ENCODE measurements at places on chromosomes 1 and 21. TPM values are rescaled to one million over a fixed set of nuclear protein-coding genes. Genes with fewer than 3 reads are reported as not detected.

DNA sequence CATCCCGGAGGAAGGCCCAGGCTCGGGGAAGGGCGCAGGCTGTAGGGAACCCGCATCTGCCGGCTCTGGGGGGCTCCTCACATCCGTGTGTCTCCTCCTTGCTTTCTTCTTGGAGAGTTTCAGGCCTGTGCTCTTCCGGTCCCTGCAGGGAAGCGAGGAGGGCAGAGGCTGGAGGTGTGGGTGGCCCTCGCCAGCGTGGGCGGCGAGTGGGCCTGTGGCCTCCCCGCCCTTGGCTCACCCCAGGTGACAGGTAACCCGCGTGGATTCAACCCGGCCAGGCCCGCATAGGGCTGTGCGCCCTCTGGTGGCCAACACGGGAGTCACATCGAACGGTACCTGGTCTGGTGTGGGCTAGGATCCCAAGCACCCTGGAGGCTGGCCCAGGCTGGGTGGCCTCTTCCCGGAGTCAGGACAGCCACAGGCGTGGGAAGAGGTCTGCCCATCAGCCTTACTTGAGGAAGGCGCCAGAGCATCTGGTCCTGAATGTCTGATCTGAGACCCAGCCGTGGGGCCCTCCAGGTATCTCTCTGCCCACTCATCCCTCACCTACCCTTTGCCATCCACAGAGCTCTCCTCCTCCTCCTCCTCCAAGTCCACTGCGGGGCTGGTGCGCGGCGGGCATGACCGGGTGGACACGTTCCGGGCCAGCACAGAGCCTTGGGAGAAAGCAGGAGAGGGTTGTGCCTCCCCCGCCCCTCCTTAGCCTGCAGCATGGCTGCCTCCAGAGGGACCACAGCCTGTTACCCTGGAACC is 9.6 kb upstream of the TNFRSF25 start:
- DNase-seq: peak; percentile 57

- no peak for DNase-seq
Observed at GRCh38 chr21:45581322-45581712, 39.1 kb upstream of the SLC19A1 start.

GRCh38 chr1:152461544-152461943 is 47.5 kb upstream of the CRNN start:
- DNase-seq: peak; percentile 82

DNA sequence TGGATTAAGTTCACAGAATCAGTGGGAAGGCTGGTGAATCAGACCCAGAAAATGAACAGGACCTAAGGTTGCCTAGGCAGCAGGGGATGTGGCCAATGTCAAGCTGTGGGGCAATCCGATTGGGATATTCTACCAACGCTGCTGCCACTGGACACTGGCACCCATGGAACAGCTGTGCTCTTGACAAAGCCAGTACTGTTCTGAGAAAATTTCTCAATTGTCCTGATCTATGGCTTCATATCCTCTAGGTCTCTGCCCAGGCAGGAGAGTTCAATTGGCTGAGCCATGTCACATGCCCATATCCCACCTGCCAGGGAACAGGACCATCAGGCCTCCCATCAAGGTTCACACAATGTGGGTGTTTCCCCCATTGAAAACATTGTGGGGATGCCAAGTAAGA is 6.2 kb downstream of the TACSTD2 start:
- peak; percentile 31 for DNase-seq

DNA sequence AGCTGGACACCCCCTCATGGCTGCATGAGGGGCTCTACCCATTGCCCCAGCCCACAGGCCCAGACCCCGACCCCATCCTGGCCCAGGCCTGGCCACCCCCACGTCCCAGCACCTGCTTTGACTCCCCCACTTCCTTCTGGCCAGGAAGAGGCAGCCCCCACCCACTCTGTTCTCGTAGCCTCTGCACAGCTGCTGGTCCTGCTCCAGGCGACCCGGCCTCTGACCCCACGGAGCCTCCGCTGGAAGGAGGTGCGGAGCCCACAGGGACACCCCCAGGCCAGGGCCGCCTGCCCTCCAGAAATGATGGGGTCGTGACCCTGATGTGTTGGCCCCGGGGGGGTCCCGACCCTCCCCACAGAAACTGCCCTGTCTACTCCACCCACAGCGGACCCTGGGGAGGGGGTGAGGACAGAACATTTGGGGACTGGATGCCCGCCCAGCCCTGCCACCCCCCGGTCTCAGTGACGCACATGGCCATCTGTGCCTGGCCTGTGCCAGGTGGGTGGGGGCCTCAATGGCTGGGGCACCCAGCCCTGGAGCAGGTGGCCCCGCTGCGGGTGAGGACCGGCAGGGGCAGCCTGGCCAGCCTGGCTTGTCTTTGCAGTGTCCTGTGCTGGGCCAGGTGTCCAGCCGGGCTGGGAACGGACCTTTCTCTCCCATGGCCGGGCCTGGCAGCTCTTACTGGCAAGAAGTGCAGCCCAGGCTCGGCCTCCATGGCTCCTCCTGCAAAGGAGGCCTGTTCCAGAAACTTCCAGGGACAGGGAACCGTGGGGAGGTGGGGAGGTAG is 78.6 kb downstream of the MORN1 start:
- peak; percentile 51 for DNase-seq

GRCh38 chr1:245717611-245718010 is 562.8 kb downstream of the KIF26B start:
- no peak for DNase-seq

GRCh38 chr1:40796939-40797667 is 13.5 kb downstream of the KCNQ4 start:
- peak; percentile 53 for DNase-seq

DNA sequence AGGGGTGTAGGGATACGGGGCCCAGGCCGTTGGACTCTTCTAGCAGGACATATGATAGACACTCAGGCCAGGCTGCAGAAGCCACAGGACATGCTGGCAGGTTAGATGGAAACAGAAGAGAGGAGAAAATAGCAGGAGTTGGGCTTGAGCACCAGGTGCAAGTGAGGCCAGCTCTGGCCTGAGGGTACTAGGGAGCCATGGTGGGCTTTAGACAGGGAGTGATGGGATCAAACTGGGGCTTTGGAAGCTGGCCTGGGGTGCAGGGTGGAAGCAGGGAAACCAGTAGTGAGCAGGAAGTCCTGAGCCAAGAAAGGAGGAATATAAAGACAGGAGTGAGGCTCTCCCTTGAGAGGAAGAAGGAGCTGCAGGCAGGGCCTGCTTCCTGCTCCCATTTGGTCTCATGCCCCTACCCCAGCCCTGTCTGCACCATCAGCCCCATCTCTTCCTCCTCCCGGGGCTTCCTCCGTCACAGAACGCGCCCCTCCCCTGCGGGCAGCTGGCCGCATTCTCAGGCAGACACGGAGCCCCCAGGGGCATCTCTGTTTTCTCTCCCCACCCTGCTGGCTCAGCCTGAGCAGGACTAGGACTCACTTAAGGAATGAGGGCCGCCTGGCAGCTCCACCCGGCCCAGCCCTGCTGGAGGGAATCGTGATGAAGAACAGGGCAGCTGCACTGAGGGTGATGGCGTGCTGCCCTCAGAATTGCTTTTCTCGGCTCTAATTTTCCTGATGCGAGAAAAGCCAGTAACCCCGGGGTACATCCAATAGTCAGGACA is 165.5 kb upstream of the TMEM51 start:
- DNase-seq: peak; percentile 14

DNA sequence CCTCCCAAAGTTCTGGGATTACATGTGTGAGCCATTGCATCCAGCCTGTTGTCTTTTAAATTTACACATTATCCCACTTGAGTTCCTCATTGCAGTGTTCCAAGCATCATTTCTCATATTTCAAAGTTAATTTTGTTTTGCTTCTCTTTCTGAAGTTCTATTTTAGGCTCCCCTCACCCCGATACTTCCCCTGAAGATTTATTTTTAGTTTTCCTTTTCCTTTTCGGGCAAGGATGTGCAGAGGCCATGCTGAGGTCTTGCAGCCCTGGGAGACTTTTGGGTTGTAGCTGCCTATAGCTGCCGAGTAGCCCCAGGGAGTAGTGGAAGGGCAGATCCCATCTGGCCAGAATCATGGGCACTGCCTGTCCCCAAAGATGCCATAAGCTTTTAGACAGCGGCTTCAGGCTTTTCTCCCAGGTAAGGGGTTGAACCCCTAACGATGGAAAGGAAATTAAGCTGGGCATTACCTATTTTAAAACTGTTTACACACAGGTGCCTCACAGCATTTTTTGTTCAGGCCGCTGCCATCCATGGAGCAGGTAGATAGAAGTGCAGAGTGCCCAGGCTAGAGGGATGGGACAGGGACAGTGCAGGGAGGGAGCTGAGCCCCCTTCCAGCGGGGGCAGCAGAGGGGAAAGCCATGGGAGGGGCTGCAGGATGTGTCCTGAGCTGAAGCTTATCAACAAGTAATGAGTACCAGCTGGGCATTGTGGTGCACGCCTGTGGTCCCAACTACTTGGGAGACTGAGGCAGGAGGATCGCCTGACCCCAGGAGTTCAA is 15.9 kb downstream of the PSEN2 start:
- no peak for DNase-seq

GRCh38 chr1:91643431-91643830 is 142.8 kb downstream of the CDC7 start:
- no peak for DNase-seq

DNA sequence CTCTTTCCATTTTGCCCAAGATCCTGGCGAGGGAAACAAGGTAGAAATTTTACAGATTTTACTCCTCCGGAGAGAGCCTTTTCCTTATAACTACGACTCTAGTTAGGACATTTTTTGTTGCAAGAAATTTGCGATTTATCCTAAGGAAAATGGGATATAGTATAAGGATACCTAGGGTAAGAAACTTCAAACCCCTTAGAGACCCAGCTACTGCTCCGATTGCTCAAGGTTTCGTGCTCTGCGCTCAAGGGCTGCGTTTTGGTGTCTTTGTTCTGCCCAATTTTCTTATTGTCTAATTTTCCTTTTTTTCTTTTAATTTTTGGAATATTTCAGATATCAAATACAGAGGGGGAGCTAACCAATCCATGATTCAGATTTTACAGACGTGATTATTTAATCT is 1.5 kb downstream of the TTC3 start:
- peak; percentile 38 for DNase-seq

DNA sequence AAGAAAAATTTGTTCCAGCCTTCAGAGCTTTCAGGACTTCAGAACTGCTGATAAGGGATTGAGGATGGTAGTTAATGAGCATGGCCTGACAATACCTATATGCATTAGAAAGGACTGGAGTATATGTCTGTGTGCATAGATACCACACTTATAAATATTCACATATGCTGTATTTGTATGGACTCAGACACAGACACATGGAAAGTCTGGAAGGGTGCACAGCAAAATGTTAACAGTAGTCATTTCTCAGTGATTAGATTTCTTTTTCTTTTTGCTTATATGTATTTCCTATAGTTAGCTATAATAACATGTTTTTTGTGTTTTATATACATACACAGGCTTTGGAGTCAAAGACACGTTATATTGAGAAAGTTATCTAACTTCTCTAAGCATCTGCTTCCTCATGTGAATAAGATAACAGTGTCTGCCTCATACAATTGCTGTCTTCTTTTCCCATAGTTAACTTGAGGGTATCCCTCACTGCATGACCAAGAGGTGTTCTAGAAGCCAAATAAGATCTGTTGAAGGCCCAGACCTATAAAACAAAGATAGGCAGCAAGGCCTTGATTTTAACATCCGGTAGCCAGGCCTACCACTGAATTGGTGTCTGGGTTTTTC is 31.3 kb downstream of the INPP5B start:
- DNase-seq: no peak

DNA sequence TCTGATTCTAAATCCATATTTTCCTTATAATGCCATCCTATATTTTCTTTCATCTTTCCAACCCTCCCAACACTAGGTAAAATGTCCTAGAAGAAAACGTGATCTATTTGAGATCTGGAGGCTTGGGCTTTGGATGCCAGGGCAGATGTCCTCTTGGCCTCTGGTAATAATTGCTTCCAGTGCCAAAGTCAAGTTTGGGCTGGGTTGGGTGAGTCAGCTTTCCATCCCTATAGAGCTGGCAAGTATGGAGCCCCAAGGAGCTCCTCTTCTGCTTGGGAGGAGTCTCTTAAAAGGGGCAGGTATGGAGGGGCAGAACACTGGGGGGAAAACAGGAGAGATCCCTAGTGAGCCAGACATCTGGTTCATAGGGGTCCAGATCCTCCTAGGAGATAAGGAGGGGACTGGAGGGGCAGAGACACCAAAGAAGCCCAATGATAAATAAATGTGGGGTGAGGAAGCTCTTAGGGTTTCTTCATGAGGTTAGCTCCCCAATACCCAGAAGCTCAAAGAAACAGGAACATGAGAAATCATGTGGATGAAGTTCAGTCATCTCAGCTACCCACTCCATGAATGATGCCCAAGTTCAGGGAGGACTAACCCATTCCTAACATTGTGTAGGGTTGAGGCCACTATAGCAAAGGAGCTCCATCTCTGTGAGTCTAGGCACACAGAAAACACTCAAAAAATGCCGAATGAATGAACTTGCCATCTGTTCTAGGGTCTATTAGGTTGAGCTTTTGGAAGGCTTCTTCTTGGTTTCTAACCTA is 3.5 kb downstream of the C1orf116 start:
- no peak for DNase-seq

- DNase-seq: peak; percentile 4
Observed at GRCh38 chr1:147287133-147287865, 44.8 kb downstream of the CHD1L start.

- DNase-seq: no peak
Observed at GRCh38 chr1:192698731-192699130, 62.8 kb downstream of the RGS13 start.

DNA sequence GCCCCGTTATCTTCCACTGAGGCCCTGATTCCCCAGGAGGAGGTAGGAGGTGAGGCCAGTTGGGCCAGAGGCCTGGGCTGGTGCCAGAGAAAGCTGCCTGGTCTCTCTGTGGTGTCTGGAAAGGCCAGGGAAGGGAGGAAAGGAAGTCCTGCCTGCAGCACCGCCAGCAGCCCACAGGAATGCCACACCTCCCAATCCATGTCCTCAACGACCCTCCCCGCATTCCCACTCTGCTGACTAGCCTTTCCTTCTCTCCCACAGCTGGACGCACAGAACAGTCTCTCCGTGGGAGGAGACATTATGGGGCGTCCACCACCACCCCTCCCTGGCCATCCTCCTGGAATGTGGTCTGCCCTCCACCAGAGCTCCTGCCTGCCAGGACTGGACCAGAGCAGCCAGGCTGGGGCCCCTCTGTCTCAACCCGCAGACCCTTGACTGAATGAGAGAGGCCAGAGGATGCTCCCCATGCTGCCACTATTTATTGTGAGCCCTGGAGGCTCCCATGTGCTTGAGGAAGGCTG is 18.0 kb downstream of the CSF1 start:
- DNase-seq: peak; percentile 53

Gene SMIM1
- polyA plus RNA-seq: not detected

Gene GNB1
- 148 TPM for polyA plus RNA-seq

Gene ANKRD45
- not detected for polyA plus RNA-seq

Gene RAB7B
- 7.7 TPM for polyA plus RNA-seq

Gene ERRFI1
- polyA plus RNA-seq: 31.3 TPM

Gene KIF2C
- 16.7 TPM for polyA plus RNA-seq

Gene KCNJ9
- not detected for polyA plus RNA-seq

Gene SARS1
- polyA plus RNA-seq: 355 TPM

Gene OR2T29
- polyA plus RNA-seq: not detected

Gene ST3GAL3
- 9.7 TPM for polyA plus RNA-seq

Gene NCSTN
- polyA plus RNA-seq: 147 TPM

Gene NBL1
- 239 TPM for polyA plus RNA-seq

Gene C1orf174
- polyA plus RNA-seq: 35.9 TPM

Gene PKLR
- not detected for polyA plus RNA-seq

Gene DENND2D
- 6.2 TPM for polyA plus RNA-seq

Gene OR2L5
- polyA plus RNA-seq: not detected

Gene LAMB3
- 2.5 TPM for polyA plus RNA-seq

Gene TRIM45
- polyA plus RNA-seq: 1.4 TPM

Gene MTARC2
- polyA plus RNA-seq: 4.8 TPM

Gene TSTD1
- not detected for polyA plus RNA-seq

Measured in GM23248 (cell line).